Effector CD8-positive, alpha-beta T cell (primary cell): ENCODE measurements at places on chromosomes 5 and 9.

DNA sequence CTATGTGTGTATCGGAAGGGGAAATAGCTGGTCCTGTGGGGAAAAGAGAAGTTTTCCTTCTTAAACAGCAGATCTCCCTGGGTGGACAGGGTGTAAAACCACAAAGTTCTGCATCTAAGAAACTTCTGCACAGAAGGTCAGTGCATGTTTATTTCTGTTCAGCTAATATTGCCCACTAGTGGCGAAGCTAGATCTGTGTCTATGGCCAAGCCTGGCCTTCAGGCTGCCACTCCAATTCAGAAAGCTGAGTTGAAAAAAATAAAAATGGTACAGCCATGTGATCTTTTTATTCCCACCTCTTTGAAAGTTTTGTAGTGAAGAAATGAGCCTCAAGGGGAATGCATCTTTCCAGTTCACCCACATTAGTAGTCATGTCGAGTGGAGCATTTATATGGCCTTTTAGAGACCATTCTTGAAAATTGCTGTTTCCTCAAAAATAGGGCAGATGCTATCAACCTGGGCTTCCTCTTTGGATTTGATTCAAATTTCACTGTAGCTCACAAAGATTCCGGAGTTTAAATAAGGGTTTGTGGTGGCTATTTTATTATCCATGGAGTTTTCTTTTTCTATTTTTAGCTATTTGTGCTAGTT, 488.0 kb downstream of the PRELID2 start:
- DNase-seq, result no peak

- no peak for DNase-seq
These were observed 257.6 kb downstream of the ARHGEF28 start for GRCh38 chr5:73883646-73884045.

GRCh38 chr5:24232929-24233498, 411.8 kb downstream of the CDH10 start:
- no peak for DNase-seq

- DNase-seq, result no peak
These were observed 141.2 kb downstream of the ACER2 start for GRCh38 chr9:19550009-19550408.

GRCh38 chr5:115126303-115126702, 43.4 kb downstream of the TRIM36 start:
- DNase-seq, result no peak

GRCh38 chr9:110538647-110539041, 40.9 kb downstream of the SVEP1 start:
- DNase-seq, result no peak

DNA sequence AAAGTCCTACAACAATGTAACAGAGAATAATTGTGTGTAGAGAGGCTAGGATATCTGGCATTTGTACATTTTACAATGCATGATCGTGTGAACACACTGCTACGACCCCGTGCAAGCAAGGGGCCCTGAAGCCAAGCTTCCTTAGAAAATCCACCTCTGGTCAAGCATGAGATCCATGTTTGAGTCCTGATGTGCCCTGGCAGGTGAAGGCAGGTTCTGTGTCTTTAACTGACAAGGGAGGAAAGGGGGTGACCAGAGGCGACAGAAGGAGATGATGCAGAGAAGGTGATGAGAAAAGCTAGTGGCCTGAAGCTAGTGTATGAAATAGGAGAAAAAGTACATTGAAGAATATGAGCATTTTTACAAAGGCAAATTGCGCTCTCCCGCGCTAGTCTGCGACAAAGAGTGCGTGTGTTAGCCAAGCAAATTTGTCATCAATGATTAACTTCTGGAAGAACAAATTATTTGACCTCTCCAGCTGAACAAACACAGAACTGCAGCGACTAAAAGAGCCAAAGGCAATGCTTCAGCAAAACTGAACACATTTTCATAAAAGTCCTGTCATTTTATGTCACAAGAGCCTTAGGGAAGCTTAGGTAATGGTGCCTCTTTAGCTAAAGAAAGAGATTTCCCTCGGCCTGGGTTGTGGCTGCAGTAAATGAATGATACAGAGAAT, 101.7 kb upstream of the DAPK1 start:
- DNase-seq, result no peak

- DNase-seq, result no peak
These were observed 6.6 kb upstream of the FBP2 start for GRCh38 chr9:94600258-94600657.

- no peak for DNase-seq
These were observed 39.4 kb downstream of the UNC5A start for GRCh38 chr5:176849611-176850227.

GRCh38 chr5:111737716-111738115, 19.3 kb downstream of the NREP start:
- no peak for DNase-seq

GRCh38 chr5:172862165-172862801, 28.2 kb downstream of the ERGIC1 start:
- no peak for DNase-seq

- no peak for DNase-seq
These were observed 56.8 kb upstream of the PHYKPL start for GRCh38 chr5:178289438-178289837.

DNA sequence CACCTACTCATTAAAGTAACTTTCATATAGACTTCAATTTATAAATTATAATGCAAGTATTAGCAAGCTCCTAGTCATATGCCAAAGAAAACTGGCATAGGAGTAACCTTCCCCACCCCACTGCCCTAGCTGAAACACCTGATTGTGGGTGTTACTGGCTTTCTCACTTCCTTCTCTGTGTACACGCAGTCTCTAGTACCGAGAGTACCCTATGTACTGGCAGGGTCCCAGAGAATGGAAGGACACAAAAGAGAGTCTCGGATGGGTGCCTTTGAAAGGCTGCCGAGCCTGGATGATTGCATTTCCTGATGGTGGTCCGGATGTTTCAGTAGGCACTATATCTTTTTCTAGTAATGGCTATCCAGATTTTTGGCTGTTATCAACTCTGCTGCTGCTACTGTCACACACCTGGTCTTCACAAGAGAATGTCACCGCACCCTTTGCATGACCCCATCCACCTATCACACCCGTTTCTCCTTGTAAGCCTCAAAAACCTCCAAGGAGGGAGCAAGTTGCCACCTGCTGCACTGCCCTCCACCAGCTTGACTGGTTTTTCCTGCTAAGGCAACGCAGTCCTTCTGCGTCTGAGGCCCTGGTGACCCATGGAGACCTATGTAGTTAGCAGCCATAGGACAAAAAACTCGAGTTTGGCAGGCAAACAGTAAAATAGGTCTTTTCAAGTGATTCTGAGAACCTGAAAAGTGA, 53.8 kb upstream of the CLINT1 start:
- DNase-seq, result no peak

GRCh38 chr9:115327436-115328122, 209.6 kb upstream of the TNC start:
- no peak for DNase-seq

DNA sequence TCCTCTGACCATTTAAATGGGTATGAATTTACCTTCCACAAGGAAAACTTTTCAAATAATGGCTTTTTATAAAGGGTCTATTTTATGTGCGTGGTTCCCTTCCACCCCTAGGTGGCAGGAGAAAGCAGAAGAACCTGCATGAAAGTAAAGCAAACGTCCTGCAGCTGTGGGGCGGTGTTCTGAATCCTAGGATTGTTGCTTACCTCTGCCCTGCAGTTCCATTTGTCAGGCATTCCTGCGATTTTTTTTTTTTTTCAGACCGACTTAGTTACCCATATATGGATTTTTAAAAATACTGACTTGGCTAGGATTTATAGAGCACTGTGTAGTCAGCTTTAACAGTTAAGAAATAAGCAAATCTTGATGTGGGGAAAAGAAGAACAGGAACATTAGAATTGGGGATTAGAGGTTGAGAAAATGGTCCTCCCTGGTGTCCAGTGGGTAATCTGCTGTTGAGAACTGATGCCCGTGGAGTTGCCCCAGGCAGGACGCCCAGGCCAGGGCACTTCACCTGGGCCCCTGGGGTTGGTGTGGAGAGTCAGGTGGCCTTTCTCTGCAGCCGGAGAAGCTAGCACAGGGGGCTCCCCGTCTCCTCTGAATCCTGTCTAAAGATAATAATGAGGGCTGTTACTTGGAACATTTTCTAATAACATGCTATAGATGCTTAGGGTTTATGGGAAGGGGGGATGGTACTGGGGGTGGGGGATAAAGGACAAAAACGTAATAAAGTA, 30.4 kb upstream of the LTC4S start:
- DNase-seq, result peak; percentile 30

GRCh38 chr5:55407059-55407684, 99.4 kb downstream of the MTREX start:
- DNase-seq, result no peak

- no peak for DNase-seq
These were observed 36.2 kb upstream of the ANKRD55 start for GRCh38 chr5:56269216-56269927.

- DNase-seq, result no peak
These were observed 500.0 kb downstream of the PTPRD start for GRCh38 chr9:10112798-10113197.

DNA sequence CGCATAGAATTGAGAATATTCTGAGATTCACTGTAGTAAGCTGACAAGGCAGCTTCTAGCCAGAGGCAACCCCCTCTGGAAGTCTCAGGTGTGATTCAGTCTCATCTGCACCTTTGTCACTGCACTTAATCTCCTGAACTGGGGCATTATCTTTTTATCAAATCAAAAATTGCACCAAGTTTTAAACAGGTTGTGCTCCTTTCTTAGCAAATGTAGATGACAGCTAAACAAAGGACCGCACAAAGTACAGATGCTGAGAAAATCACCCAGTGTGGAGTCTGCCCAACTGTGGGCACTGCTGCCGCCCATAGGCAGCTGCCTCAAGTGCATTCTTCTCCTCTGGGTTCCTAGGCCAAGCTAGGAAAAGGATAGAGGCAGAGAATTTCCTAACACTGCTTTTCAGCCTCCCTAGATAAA, 51.1 kb downstream of the STARD4 start:
- no peak for DNase-seq

DNA sequence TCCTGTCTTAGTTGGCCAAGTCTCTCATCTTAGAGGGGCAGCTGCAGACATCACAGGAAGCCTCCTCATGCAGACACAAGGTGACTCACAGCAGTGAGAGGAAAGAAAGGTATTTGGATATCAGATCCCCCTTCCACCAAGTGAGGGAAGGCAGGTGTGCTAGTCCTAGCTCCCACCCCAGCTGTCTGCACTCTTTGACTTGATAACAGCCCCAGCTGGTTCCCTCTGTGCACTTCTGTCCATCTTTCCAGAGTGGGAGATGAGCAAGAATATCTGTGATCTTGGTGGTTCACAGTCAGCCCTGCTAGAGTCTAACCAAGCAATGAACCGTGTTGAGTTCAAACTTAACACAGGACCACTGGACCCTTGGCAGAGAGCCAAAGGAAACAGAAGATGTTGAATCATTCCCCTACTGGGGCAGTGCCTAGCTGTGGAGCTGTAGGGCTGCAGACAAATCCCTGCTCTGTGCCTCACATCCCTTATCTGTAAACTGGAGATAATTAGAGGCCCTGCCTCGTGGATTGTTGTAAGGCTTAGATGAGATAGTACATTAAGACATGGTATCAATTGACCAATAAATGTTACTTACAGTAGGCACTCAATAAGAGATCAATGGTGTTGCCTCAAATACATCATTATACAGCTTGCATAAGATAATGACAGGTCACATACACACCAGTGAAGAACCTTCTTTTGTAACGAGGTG, 39.1 kb downstream of the SH3RF2 start:
- no peak for DNase-seq

DNA sequence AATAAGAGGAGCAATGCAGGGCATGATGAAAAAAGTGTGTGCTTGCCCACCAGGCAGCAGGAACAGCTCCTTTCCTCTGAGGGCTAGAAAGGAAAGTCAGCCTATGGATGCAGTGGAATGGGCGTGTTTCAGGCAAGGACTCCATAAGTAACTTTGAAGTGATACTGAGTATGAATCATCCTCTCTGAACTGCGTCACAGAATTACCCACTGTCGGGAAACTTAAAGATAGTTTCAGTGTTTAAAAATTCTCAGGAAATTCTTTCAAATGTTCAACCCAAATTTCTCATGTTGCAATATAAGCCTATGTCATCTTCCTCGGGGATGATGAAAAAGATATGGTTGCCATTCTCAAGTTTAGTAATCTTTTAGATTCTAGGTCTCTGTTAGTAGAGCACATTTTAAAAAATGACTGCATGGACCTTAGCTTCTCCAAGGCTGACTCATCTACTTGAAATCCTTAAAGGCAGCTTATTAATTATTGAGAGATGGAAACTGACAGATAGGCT, 27.7 kb downstream of the PTCD2 start:
- no peak for DNase-seq

DNA sequence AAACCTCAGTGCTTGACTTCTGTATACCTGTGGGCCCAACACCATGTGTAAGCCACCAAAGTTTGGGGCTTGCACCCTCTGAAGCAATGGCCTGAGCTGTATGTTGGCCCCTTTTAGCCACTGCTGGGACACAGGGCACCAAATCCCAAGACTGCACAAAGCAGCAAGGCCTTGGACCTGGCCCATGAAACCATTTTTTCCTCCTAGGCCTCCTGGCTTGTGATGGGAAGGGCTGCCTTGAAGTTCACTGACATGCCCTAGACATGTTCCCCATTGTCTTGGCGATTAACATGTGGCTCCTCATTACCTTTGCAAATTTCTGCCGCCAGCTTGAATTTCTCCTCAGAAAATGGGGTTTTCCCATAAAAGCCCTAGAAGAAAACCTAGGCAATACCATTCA, 345.5 kb downstream of the MLLT3 start:
- no peak for DNase-seq

GRCh38 chr9:29906065-29906464, 2332.8 kb upstream of the C9orf72 start:
- no peak for DNase-seq

DNA sequence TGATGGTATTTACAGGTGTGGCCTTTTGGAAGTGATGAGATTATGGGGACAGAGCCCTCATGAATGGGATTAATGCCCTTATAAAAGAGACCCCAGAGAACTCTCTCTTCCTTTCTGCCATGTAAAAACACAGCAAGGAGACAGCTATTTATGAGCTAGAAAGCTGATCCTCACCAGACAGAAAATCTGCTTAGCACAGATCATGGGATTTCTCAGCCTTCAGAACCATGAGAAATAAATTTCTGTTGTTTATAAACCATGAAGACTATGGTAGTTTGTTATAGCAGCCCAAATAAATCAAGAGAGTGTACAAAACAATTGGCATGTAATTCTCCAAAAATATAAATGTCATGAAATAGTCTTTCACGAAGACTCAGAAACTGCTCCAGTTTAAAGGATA, 211.0 kb downstream of the PDE4D start:
- DNase-seq, result no peak

DNA sequence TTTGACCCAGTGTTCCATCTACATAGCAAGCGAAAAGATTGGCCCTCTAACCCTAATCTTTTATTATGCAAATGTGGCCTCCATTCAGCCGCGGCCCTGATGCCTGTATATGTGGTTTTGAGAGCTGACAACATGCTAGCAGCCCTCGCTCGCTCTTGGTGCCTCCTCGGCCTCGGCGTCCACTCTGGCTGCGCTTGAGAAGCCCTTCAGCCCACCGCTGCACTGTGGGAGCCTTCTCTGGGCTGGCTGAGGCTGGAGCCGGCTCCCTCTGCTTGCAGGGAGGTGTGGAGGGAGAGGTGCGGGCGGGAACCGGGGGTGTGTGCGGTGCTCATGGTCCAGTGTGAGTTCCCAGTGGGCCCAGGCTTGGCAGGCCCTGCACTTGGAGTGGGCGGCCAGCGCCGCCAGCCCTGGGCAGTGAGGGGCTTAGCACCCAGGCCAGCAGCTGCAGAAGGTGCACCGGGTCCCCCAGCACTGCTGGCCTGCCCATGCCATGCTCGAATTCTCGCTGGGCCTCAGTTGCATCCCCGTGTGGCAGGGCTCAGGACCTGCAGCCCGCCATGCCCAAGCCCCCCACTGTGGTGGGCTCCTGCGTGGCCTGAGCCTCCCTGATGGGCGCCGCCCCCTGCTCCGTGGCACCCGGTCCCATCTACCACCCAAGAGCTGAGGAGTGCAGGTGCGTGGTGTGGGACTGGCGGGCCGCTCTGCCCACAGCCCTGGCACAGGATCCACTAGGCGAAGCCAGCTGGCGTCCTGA, 757.5 kb upstream of the CTNND2 start:
- no peak for DNase-seq
